Left ventricle myocardium inferior (tissue), 1 donor: ENCODE measurements at places on chromosomes 5 and 9.
A peak's percentile ranks its signal among the peaks of the same experiment; 100 is the strongest.

- no peak for DNase-seq
These were observed 163.7 kb downstream of the ELAVL2 start for GRCh38 chr9:23662320-23662719.

DNA sequence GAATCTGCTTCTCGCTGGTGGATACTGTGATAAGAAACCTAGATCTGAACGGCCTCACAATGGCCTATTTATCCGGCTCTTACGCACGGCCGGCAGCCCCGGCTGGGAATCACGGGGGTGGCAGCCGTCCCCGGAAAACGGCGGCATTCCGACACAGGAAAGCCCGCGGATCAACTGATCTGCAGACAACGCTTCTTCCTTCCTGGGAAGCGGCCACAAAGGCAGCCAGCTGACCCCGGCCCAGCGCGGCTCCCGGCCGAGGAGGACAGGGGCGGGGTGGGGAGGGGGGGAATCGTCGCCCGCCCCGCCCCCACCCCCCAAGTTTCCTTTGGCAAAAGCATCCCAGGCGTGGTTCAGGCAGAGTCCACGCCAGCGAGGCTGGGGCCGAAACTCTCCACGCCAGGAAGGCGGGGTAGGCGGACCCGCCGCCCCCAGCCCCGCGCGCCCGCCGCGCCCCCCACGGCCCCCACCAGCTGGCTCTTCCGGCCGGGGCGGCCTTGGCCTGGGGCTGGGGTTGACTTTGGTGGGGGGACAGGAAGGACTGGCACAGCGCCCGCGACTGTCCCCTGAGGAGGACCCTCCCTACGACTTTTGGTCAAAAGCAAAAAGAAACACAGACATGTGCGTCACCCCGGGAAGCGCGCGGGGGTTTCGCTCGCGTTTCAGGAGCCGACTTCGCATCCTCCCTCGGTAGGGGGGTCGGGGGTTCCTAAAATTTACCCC lies 247.7 kb upstream of the ANKRD55 start:
- peak; percentile 71 for DNase-seq

- DNase-seq: no peak
These were observed 129.3 kb downstream of the EFNA5 start for GRCh38 chr5:107541400-107541799.

- no peak for DNase-seq
These were observed 559.5 kb upstream of the KLF4 start for GRCh38 chr9:108049026-108049607.

GRCh38 chr5:169694091-169694625 lies 57.1 kb downstream of the DOCK2 start:
- no peak for DNase-seq

DNA sequence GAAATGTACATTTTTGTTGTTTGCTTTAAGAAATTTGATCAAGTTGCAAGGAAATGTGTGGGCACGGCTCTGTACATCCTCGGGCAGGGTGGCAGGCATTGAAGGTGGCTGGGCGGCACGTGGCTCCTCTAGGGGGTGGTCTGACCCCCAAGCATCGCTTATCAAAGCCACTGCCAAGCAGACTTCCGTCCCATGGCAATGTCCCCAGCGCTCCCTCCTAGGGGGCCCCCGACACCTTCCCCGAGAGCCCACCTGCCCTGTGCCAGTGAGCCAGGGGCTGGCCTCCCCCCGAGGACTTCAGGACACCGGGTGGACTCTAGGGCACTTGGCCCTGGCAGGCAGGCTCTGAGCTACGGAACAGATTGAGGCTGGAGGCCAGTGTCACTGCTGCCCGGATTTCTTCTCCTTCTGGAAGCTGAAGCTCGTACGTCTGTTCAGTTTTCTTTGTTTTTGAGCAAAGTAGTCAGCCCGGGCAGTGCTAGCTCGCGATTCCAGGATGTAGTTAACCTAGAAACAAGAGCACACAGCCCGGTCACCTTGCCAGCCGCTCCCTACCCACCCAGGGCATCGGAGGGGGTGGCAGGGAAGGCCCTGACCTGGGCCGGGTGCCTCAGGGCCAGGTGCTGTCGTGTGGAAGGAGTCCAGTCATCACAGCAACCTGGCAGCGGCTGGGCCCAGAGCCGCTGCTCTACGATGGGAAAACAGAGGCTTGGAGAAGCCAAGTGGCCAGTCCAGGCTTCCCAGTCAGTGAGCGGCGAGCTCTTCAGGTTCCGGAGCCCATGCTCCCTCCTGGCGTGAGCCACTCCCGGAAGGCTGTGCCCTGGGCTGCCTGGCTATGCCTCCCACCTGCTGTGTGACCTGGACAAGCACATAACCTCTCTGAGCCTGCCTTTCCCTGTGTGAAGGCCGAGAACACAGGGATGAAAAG lies 177.1 kb downstream of the GAPVD1 start:
- DNase-seq: no peak

DNA sequence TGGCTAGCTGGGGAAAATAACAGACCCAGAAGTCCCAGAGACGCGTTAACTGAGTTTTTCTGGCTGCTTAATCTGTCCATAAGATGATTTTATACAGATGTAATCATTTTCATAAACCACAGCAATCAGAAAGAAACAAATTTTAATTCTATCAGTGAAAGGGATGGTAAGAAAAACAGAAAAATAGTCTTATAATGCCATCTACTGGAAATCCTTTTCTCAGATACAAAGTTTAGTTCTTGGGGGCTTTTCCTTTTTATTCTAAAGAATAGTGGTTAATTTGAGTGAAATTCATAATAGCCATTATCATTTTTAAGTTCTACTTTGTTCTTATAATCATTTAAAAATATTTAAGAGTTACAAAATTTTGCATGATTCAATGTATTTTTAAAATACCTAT lies 44.4 kb downstream of the DROSHA start:
- no peak for DNase-seq

DNA sequence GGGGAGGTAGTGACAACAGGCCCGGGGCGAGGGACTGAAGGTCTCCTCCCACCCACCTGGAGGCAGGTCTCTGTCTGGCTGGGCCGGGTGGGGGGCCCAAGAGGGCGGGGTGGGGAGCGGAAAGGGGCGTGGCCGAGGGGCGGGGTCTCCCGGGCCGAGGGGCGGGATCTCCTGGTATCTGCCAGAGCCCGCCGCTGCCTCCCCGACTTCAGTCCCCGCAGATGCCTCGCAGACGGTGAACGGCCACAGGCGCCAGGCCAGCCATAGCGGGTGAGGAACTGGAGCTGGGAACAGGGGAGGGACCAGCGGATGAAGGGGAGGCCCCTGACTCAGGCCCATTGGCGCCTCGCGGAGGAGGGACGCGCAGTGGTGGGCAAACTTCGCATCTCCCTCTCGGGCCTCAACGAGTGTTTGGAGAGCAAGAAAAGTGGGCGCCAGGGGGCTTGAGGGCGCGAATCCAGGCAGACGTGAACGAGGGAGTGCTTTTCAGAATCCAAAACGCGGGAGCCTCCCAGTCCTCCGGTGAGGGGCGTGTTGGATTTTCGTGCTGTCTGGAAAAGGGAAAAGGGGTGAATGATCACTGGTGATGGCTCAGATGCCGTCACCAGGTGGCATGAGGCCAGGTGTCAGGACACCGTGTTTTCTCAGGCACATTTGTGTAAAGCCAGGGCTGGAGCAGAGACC lies at the start of gene ADGRD2:
TSS of gene ADGRD2 (plus strand) at position 211 of the 684 bp plus-strand sequence. CDS start 1,216 bp downstream, outside the sequence.
- DNase-seq: no peak

DNA sequence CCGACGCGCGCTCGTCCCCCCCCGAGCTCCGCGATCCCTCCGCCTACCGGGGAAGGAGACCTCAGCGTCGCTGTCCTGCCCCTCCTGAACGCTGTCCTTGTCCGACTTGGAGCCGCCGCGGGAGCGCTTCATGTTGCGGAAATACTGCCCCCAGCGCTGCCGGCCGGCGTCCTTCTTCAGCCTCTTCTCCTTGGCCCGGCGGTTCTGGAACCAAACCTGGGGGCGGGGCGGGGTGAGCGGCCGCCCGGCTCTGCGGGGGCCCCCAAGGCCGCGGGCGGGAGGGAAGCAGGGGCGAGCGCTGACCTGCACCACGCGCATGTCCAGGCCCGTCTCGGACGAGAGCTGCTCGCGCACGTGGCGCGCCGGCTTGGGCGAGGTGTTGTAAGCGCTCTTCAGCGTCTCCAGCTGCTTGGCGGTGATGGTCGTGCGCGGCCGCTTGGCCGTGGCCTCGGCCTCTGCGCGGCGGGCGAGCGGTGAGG lies 6.3 kb downstream of the LHX3 start:
- DNase-seq: no peak

DNA sequence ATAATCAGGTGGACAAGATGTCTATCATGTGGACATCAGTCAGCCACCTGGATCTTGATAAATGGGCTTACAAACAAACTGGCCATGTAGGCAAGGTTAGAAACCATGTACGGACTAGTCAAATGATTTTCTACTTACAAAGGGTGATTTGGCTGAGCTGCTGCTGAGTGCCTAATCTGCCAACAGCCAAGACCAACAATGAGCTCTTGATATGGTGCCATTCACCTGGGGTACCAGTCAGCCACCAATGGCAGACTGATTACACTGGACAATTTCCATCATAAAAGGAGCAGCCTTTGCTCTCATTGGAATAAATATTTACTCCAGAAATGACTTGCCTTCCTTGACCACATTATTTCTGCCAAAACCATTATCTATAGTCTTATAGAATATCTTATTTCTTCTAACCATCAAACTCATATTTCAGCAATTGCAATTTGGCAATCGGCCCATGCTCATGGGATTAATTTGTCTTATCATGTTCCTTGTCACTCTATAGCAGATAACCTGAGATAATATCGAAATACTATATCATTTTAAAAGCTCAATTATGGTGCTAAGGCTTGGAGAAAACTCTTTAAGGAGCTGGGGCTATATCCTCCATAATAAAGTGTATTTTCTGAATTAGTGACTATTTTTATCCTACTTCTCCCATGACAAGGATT lies 135.1 kb downstream of the SLC25A46 start:
- DNase-seq: no peak

GRCh38 chr5:151212406-151212798 lies 11.5 kb downstream of the CCDC69 start:
- no peak for DNase-seq

- no peak for DNase-seq
These were observed 368.4 kb upstream of the GRAMD2B start for GRCh38 chr5:126054577-126055347.
